MG63 (cell line): ENCODE measurements at places on chromosomes 5 and 9. TPM values are rescaled to one million over a fixed set of nuclear protein-coding genes. Genes with fewer than 3 reads are reported as not detected.
A peak's percentile ranks its signal among the peaks of the same experiment; 100 is the strongest.

ITK gene
- total RNA-seq, result not detected in 2 replicates

TMEM215 gene
- not detected in 2 replicates for total RNA-seq

CDO1 gene
- total RNA-seq, result not detected in 2 replicates

PSAT1 gene
- 182 and 230 TPM in 2 replicates for total RNA-seq

TYRP1 gene
- 2.9 and 3.4 TPM in 2 replicates for total RNA-seq

GRCh38 chr9:75626860-75627259, 263.6 kb upstream of the PCSK5 start:
- DNase-seq, result no peak

DNA sequence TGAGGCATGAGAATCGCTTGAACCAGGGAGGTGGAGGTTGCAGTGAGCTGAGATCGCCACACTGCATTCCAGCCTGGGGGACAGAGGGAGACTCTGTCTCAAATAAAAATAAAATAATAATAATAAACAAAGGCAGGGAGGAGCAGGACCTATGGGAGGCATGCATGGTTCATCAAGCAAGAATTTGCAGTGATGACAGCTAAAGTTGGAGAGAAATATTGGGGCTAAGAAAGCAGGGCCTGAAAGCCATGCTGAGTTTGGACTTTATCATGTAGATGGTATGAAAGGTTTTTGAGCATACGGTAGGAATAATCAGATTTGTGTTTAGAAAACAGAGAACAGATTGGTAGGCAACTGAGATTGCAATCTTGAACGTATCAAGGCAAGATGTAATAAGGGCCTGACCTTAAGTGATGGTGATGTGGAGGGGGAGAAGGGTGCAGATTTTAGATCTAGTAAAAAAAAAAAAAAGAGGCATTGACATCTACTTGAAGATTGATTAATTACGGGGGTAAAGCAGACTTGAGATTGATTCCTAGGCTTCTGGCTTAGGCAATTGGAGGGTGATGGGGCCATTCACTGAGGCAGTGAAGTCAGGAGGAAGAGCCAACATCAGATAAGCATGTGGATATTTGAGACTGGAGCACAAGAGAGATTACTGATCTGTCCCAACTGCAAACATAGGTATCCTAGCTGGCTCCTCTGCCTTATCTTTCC, 50.7 kb downstream of the CFAP95 start:
- DNase-seq, result no peak

GRCh38 chr5:163623524-163623923, 118.1 kb downstream of the MAT2B start:
- no peak for DNase-seq

DNA sequence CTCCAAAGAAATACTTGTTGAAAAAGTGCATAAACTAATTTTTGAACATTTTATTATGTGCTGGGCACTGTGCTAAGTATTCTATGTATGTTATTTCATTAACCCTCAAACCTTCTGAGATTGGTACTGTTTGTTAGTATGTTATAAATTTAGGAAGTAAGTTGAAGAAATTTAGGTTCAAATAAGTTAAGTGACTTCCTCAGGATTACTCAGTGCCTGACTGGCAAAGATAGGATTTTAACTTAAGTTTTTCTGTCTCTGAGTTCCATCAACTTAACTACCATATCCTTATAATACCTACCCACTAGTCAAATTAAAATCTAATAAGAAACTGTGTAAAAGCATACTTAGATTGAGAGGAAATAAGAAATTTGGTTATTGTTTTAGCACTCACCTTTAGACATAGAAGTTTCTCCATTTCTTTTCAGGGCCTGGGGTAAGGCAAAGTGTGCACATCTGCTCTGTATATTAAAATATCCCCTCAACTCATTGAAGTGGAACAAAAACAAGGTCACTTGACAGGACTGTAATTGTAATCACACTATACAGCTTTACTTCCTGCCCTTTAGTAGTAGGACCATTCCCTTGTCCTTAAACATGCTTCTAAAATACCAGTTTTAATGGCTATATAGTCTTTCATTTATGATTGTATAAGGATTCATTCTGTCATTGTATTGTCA, 15.2 kb downstream of the TGFBR1 start:
- DNase-seq, result no peak

- DNase-seq, result no peak
Measured at GRCh38 chr5:159785656-159786055, 130.6 kb upstream of the ADRA1B start.

DNA sequence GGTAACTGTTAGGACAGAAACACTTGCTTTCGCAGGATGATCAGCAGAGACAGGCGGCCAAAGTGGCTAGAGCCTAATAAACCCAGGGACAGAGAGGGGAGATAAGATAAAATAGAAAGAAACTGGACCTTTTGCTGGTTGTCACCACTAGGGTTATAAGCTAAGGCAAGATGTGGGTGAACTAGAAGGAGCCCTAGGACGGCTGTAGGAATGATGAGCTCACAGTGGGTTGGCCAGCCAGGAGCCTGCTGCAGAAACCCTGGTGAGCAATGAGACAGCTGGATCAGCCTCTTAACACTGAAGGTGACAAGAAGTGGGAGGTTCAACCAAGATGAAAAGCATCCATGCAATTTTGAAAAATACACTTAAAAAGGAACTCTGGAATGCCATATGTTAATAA, 13.5 kb downstream of the CTNND2 start:
- DNase-seq, result no peak

GRCh38 chr5:153276151-153276550, 214.3 kb upstream of the GRIA1 start:
- DNase-seq, result peak; percentile 33

GRCh38 chr5:128782446-128782845, 182.8 kb upstream of the SLC27A6 start:
- peak; percentile 96 for DNase-seq

GRCh38 chr5:150052956-150053712, 33.2 kb downstream of the CSF1R start:
- peak; percentile 68 for DNase-seq

DNA sequence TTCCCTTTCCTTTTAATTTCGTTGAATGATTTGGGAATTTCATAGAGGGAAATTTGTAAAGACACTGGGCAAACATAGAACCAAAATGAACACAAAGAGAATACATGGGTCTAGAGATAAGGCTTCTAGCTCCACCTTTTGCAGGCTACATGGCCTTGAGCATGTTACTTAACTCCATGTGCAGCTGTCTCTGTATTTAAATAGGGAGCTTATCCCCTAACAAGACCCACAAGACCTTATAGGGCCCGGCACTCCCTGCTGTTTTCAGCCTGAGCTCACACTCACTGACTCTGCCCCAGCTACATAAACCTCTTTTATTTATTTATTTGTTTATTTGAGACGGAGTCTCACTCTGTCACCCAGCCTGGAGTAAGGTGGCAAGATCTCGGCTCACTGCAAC, 30.6 kb upstream of the TLE1 start:
- no peak for DNase-seq

DNA sequence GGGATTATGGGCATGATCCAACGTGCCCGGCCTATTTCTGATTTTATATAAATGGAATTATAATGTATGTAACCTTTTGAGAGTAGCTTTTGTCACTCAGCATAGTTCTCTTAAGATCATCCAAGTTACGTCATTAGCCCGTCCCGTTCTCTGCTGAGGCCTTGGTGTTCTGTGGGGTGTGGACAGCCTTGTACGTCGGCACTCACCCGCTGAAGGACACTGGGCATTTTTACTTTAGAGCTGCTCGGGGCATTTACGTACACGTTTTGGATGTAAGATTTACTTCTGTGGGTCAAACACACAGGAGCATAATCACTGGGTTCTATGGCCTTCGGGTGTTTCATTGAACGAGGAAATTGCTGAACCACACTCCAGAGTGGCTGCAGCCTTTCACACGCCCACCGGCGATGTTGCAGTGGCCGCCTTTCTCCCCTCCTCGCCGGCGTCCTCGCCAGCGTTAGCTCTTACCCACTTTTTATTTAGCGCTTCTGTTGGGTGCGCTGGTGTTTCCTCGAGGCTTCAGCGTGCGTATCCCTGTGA, 101.8 kb downstream of the EHMT1 start:
- no peak for DNase-seq

- DNase-seq, result no peak
Measured at GRCh38 chr5:89706731-89707130, 702.8 kb downstream of the CETN3 start.

DNA sequence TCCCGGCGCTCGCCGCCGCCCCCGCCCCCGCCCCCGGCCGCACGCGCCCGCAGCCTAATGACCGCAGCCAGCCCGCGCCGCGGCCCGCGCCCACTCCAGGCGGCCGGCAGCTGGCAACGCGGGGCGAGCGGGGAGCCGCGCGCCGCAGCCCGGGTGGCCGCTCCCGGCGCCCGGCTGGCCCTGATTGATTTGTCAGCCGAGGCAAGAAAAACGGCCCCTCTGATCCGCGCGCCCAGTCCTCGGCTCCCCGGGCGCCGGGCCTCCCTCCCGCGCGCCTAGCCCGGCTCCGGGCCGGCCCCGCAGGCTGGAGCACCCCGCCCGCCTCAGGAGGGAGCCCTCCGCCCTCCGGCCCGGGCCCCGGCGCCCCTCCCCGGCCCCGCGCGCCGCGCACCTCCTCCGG, 11.9 kb upstream of the LHX2 start:
- DNase-seq, result no peak

DNA sequence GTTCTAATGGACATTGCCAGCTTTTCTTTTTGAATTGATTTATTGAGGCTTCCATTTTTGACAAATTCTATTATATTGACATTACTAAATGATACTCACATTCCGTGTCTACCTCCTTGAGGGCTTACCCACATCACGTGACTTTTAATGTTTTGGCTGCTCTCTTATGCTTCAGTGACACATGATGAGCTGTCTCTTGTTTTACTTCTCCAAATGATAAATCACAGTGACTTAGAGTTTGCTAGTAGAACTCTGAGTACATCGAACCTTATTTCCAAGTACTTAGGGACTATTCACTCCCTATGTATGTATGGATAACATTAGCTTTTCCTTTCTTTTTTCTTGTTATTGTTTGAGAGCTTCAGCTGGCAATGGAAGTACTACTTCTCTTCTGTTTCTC, 169.8 kb upstream of the KCNN2 start:
- DNase-seq, result no peak

DNA sequence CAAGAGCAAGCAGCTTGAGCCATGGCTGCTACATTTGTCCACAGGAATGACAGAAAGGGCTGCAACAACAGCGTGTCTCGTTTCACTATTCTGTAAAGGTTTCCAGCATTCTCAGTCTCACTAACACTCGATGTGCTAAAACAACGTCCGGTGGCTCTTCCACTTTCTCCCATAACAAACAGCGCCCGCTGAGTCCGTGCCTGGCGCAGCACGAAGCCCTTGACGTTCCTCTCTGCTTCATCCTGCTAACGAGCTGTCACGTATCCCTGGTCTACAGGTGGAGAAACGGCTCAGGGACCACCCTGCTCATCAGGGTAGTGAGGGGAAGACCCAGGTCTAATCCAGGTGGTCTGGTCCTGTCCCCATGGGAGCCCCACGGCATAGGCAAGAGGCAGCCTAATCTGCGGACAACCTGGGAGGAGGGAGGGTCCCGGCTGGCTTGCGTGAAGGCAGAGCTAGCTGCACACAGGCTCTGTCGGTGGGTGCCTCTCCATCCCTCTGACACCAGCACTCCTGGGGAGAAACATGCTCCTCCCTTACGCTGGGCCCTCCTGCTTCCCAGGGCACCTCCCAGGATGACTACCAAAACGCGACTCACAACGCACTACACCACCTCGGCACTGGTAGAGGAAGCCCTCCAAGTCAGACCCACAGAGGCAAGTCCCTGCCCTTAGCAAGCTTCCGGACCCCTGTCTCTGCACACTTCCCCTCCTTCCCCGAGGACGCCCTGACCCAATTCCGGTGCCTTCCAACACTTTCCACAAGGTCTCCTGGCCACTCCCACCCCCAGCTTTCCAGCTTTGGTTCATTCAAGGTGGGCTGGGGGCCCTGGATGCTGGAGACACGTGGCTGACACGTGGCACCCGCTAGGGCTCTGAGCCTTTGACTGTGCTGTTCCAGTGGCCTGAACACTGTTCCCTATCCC, 43.3 kb downstream of the VAV2 start:
- DNase-seq, result no peak

- DNase-seq, result no peak
Measured at GRCh38 chr5:98425640-98426039, 347.8 kb upstream of the RGMB start.

GRCh38 chr9:32992595-32993238, 8.7 kb downstream of the APTX start:
- DNase-seq, result no peak

DNA sequence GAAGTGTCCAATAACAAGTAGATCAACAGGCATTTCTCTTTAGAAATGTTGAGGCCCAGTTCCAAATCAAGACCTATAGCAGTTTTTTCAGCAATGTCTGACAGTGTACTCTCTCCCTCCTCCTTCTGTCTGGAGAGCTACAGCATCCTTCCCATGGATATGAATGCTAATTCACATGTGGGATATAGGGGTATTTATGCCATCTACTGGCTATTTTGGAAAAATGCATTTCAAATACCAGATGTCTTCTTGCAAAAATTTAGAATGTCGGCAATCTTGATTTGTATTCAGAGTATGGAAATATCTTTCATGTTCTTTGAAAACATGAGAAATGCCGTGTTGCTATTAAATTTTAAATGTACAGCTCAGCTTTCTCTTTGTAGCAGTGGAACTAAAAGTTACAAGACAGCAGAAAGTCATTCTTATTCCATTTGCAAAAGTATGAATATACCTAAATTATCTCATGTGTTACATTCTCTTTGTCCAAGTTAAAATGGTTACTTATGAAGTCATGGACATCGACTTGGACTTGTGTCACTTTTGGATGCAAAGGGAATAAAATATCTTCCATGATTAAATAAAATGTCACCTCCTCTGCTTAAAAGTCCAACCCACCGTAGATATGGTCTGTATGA, 647.8 kb downstream of the TAF11L14 start:
- DNase-seq, result no peak

DNA sequence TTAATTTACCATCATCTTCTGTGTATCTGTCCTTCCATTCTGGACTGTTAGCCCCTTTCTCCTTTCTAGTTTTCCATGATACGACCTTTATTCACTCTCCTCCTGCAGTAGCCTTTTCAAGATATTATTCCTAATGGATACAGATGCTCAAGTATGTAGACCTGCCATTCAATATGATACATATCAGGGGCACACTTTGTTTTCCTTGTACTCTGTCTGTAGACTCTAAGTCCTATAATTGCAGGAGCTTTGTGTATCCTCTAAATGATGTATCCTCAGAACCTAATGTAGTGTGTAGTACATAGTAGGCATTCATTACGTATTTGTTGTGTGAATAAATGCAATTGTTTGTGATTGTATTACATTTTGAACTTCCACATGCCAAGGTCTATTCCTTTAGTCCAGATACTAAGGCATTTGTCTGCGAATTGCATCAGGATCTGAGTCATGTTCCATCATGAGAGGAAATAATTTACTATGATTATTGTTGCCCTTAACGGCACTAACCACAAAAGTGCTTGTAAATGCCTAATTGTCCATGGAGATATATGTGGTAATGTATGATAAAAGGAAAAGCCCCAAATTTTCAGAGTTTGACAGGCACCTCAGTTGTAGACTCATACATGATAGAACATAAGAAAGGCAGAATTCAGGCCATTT, 57.1 kb upstream of the IZUMO3 start:
- no peak for DNase-seq

GRCh38 chr5:88384886-88385285, 116.2 kb upstream of the TMEM161B start:
- DNase-seq, result no peak

- DNase-seq, result no peak
Measured at GRCh38 chr5:171899792-171900191, 106.6 kb downstream of the FBXW11 start.

GRCh38 chr5:97046270-97046982, 96.0 kb downstream of the LIX1 start:
- DNase-seq, result no peak

GRCh38 chr9:130142641-130143040, 29.6 kb upstream of the NCS1 start:
- DNase-seq, result no peak
